ENCODE measurements at places on chromosomes 5 and 9.

DNA sequence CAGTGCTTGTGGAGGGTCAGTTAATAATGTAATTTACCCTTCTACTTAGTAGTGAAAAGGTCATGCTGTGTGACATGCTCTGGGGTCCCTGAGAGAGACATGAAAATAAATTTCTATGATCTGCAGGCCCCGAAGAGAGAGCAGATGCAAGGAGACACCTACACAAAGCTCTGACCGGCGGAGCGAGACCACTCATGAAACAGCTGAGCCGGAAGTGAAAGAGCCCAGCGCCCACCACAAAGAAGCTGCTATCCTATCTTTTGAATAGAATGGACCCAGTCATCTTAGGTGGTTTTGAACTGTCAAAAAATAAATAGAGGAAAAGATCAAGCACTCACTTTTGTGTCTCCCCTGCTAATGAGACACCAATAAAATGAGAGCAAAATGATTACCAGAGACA, 190.0 kb downstream of the MED10 start:
- no peak for DNase-seq

DNA sequence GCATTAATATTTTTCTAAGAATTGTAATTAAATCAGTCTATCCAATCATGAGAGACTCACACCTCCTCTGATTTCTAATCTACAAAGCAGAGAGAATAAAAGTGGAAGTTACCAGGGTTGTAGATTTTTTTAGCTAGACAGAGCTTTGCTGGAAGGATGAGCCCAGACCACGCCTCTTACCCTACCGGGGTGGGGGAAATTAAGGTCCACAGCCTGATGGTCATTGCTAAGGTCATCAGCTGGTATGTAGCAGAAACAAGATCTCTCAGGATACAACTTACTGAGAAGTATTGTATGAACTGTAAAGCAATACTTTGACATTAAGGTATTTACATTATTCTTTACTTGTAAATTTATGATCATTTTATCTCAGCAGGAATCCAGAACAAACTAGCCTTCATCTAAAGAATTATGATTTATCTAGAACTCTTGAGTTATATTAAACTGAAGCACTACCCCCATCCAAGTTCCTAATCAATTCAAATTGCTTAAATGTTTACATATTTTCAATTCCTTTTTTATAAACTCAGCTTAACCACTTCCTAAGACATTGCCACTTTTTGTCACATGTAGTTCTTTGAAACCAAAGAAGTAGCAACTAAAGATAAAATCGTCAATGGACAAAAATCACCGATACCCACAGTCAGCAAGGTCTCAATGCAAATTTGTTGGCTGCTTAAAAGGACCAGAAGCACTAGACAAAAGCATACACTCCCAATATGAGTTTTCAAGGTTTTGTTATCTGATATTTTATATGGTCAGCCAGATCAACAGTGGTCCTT, 225.8 kb upstream of the DAPK1 start:
- no peak for DNase-seq

- no peak for DNase-seq
Measured at GRCh38 chr9:78221425-78221824, 14.4 kb upstream of the CEP78 start.

- DNase-seq = no peak
Measured at GRCh38 chr9:13358128-13358527, 78.6 kb upstream of the MPDZ start.
